ENCODE measurements at places on chromosomes 7 and 10. TPM values are rescaled to one million over a fixed set of nuclear protein-coding genes. Genes with fewer than 3 reads are reported as not detected.

SLC39A12 gene
- not detected for total RNA-seq

DNAH11 gene
- total RNA-seq, result 0.15 TPM

OR9A2 gene
- not detected for total RNA-seq

FGFR2 gene
- 5.7 TPM for total RNA-seq

COL1A2 gene
- 1.3 TPM for total RNA-seq

MYL7 gene
- total RNA-seq, result not detected

ANKRD30A gene
- not detected for total RNA-seq

CYP26A1 gene
- 1.5 TPM for total RNA-seq

PRKAR2B gene
- 0.51 TPM for total RNA-seq

SPAM1 gene
- total RNA-seq, result not detected

TBC1D12 gene
- total RNA-seq, result 23.7 TPM

ZC3HAV1L gene
- total RNA-seq, result 27.3 TPM

Data from Panc1 (cell line).